ENCODE measurements at places on chromosomes 5 and 9.

DNA sequence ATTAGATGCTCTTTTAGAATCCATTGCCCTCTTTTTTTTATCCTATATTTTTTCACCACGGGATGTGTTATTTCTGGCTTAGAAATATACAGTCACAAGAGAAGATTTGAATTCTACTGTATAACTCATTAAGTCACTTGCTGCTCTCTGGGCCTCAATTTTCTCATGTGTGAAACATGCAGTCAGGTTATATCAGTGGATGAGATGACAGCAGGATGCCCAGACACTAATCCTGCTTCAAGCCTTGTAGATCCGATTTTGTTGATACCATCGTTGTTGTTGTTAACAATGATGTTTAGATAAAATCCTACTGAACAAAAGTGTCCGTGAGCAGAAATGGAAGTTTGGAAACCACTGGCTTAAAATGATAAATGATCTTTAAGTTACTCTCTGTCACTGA is 421.9 kb upstream of the DMAC1 start:
- no peak for DNase-seq

GRCh38 chr5:5006548-5006947 is 133.6 kb upstream of the ADAMTS16 start:
- no peak for DNase-seq

DNA sequence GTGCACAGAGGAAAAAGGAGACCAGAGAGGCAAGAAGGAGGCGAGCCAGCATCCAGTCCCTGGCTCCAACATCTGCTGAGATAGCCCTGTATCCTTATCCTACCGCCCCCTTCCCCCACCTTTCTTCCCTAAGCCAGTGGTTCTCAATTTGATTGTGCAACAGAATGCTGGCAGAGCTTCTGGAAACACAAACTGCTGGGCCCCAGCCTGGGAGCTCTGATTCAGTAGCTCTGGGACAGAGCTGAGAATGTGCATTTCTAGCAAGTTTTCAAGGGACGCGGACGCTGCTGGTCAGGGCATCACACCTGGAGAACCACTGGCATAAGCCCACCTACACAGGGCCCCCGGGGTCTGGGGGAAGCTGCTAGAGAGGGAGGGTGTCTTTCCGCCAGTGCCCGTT is 21.1 kb downstream of the AK8 start:
- no peak for DNase-seq

DNA sequence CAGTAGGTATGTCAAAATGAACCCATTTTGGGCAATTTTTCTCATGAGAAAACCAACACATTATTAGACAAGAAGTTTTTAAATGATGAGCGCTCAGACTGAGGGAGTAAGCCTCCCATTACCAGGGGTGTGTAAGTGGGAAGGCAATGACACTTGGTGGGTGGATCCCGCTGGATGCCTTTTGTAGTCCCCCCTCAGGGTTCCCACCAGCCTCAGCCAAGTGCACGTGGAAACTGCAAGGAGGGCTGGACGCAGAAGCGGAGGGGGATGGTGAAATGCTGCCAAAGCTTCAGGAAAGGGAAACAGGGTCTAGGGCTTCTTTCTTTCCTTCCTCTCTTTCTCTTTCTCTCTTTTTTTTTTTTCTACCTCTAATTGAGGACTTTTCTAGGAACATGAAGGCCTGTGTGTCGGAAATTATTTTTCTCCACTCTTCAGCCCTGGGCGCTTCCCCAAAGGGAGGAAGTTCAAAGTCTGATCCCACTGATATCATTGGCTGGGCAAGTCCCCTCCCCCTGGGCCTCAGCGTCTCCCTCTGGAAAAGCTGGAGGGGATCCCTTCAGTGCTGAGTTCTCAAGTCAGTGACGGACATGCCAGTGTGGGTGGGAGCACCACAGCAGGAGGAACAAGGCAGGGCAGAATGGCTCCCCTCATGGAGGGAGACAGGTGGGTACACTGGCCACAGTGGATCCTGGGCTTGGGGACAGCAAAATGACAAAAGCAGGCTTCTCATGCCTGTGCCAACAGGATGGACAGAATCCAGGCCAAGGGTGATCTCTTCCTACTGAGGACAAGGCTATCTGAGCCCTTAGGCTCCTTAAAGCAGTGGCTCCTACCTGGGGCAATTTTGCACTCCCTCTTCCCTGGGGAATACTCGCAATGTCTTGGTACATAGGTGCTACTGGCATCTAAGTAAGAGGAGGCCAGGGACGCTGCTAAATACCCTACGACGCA is 23.9 kb upstream of the SLC25A51 start:
- no peak for DNase-seq

DNA sequence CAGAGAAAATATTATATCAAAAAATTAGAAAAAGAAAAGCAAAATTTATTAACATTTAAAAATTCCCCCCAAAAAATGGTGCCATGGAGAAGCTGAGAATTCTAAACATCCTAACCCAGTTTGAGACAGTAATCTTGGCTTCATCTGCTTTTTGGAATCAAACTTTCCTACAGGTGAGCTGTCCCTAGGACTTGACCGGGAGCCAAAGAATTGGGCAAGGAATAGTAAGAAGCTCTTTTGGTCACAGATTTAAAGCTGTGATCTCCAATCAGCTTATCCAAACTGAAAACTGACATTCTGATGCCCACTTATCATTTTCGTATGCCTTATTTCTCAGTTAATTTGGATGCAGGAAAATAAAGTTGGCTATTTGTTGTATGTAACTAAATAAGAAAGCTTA is 457.3 kb upstream of the DMAC1 start:
- DNase-seq = no peak

DNA sequence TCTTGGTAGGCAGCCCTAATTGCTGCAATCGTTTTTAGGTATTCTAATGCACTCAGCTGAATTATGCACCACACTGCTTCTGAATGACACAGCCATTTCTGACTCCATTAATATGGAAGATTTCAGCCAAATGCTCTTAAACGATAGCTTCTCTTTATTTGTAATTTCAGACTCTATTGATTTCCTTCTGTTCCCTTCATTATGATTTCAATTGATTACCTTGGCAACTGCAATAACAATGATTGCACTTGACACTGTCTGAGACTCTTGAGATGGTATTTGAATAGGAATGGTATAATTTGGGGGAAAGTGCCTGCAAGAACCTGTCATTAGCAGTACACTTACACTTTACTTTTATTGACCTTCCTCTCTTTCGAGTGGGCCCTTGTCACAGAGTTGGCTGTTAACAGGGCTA is 296.1 kb upstream of the DMAC1 start:
- DNase-seq = no peak

- DNase-seq = no peak
These were observed 184.0 kb downstream of the CNTLN start for GRCh38 chr9:17318821-17319320.

DNA sequence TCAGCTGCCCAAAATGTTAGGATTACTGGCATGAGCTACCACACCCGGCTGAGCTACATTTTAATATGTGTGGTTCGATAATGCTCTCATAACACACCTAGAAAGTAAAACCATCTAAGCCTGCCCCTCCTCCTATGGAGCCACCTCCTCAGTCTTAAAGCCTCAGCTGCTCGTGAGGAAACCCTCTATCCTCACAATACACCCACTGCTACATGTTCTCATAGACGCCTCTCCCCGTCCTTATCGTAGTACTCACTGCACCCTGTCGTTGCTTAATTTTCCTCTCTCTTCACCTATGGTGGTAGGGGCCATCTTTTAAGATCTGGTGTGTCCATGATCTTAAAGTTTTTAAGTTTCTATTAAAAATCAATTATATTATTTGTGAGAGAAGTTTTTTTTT is 72.9 kb downstream of the RCL1 start:
- no peak for DNase-seq

DNA sequence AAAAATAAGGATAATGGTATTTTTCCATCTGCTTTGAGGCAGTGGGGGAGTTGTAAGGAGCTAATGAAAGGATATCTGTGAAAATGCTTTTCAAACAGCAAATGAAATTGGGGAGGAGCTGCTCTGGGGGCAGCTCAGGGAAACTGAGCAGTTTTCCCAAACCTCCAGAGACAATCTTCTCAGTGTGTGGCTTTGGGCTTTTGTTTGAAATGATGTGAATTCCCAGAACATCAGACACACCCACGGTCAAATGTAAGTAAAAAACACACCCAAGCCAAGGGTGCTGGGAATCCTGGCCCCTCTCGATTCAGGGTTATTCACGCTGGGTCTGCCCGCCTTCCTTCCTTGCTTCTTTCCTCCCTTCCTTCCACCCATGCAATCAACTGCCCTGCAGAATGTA is 512.6 kb downstream of the BNC2 start:
- DNase-seq = no peak

DNA sequence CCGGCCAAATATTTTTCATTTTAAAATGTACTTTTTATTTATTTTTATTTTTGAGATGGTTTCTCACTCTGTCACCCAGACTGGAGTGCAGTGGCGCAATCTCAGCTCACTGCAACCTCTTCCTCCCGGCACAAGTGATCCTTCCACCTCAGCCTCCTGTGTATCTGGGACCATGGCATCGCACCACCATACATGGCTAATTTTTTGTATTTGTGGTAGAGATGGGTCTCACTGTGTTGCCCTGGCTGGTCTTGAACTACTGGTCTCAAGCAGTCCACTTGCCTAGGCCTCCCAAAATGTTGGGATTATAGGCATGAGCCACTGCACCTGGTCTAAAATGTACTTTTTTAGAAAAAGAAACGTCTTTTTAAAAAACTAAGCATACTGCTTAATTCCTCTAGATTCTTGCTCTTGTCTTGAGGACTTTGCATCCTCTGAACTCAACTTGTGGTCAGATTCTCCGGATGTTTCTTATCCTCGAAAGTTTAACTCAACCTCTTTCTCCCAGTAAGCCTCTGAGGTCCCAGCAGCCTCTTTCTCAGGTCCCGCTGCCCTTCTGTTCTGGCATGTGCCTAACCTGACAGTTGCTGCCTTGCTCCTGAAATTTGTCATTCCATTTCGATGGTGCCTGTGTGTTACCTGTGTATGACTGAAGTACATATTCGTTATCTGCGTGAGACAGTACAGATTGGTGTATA is 63.0 kb downstream of the TRIO start:
- DNase-seq = no peak

Measured in CD4-positive, alpha-beta T cell treated with Interferon alpha-2 for 1 hour (primary cell).